Subcutaneous adipose tissue (tissue), 4 donors: ENCODE measurements at places on chromosomes 2 and 18. TPM values are rescaled to one million over a fixed set of nuclear protein-coding genes. Genes with fewer than 3 reads are reported as not detected.

Gene GRHL1
- total RNA-seq, result 7.2 TPM

Gene CD8B2
- total RNA-seq, result not detected

Gene SERPINB4
- total RNA-seq, result not detected

Gene CRYGC
- not detected for total RNA-seq

Gene ACOXL
- not detected for total RNA-seq

Gene ZAP70
- total RNA-seq, result 3.1 TPM

Gene RAB27B
- total RNA-seq, result 0.19 TPM

Gene CCDC74B
- 2.1 TPM for total RNA-seq

Gene INSIG2
- 8.5 TPM for total RNA-seq

Gene DTNA
- total RNA-seq, result 21.8 TPM

Gene ATP6V1B1
- total RNA-seq, result not detected

Gene WNT10A
- total RNA-seq, result not detected

Gene ORC2
- total RNA-seq, result 35.1 TPM

Gene COL4A3
- 7.3 TPM for total RNA-seq

Gene IL1R1
- 381 TPM for total RNA-seq

Gene ALK
- total RNA-seq, result 0.85 TPM

Gene SP5
- total RNA-seq, result 4.4 TPM

Gene FASTKD2
- 29.1 TPM for total RNA-seq

Gene NIFK
- 37.1 TPM for total RNA-seq

Gene GALNT13
- 15.8 TPM for total RNA-seq
